Stimulated activated CD8-positive, alpha-beta memory T cell treated with anti-CD3 and anti-CD28 coated beads, Interleukin-15, amount 100 ng/mL, for 4 hours (primary cell): ENCODE measurements at places on chromosomes 2 and 18.

DNA sequence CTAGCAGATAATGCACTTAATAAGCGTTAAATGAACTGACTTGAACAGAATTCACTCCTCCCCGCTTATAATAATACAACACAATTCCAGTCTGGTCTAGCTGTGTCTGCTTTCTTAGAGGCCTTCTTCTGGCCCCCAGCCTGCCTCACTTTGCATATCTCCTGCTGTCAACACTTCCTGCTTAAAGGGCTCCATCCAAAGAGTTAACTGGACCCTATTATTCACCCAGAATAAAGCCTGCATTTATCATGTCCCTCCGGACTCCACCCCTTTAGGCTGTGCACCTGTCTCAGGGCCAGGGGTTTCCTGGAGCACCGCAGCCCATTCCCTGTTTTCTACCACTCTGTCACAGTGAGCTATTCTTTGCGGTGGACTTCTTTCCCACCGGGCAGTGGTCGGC is 292.8 kb upstream of the FBXO11 start:
- no peak for DNase-seq

DNA sequence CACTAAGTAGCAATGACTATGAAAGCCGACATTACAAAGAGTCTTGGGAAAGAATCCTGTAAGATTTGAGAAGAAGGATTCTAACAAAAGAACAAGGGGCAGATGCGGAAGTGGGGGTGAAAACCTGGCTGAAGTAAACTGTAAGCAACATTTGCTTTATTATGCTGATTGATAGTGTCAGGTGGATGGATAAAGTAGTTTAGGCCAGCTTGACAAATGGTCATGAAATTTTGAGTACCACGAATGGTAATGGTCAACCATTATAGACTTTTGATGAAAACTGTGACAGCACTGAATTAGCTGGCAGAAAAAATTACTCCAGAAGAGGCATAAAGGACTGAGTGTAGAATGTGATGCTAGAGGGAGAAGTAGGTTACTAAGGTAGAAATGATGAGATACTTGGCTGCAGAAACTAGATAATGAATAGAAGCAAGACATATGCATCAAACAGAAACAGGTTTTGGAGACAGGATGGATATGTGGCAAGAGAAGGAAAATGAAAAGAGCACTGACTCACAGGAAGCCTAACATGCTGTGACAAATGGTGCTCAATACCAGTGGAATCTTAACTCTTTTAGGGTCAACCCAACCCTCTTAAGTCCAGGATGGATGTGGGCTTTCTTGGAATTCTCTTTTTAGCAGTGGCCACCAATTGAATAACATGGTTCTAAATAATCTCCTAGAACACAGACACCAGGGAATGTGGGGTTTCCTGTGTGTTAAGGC is 6.8 kb downstream of the THUMPD2 start:
- DNase-seq = no peak

DNA sequence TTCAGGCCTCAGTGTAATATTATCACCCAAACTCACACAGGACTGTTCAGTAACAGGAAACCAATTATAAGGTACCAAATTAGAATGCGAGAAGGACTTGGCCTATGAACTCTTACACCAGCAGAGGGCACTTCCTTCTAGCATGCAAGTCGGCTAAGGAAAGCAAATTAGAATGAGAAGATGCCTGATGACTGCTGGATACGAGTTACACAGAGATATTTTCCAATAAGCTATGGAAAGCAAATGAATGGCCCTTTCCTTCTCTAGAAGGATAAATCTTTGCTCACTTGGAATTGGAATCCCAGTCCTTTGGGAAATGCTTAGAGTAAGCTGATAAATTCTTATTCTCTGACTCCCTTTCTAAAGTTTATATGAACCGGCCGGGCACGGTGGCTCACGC is 109.8 kb downstream of the AP1S3 start:
- DNase-seq = no peak

DNA sequence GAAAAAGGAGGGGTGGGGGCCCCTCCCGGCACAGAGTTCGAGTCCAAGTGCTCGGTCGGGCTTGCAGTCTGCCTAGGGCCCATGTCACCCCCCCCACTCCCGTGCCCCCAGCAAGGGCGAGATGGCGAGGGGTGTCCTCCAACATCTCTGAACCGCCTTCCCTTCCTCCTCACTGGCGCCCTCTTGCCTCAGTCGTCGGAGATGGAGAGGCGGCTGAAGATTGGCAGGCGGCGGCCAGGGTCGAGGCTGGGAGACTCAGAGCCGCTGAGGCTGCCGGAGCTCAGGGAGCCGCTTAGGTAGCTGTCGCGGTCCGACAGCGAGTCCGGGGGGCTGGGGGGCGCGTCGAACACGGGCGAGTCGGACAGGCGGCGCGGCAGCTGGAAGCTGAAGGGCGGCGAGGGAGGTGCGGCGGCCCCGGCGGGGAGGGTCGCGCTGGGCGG is 2.3 kb downstream of the ZFP36L2 start:
- DNase-seq = peak; percentile 54

DNA sequence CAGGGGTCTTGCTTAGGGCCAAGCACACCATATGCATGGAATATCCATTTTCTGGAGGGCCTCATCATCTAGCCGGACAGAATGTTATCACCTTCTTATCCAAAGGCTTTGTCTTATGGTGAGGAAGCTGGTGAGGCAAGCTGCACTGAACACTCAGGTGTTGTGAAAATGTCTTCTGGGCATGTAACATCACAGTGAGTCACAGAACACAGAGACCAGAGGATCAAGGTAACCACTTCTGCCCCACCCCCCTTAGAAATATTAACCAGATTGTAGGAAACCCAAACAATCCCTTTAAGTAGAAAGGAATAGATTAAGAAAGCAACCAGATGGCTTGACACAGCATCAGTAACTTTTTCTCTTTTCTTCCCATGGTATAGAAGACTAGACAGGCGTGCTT is 51.1 kb downstream of the MYO5B start:
- no peak for DNase-seq

DNA sequence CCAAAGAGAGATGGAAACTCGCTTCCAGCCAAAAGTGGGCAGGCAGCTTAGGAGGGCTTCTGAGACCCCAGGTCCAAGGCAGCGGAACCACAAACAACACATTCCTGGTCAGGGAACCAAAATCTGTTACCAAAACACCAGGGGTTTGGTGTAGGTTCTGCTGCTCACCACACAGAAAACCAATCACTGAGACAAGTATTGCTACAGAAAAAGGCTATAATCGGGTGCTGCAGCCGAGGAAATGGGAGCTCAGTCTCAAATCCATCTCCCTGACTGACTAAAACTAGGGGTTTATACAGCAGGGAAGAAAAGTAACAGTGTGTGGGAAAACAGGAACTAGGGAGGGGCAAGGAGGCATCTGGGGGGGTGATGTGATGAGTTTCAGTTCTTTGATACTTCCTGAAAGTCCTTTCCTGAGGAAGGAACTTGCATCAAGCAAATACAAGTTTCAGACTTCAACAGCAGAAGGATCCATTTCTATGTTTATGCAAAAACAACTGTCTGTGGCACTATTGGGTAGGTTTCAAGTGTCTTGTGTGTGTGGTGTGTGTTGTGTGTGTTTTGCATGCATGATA is 108.0 kb downstream of the FAM168B start:
- no peak for DNase-seq

- no peak for DNase-seq
Measured at GRCh38 chr2:135585586-135585985, 54.3 kb downstream of the R3HDM1 start.

GRCh38 chr2:107242811-107243210 is 356.8 kb upstream of the ST6GAL2 start:
- no peak for DNase-seq

- no peak for DNase-seq
Measured at GRCh38 chr2:26668856-26669750, 23.4 kb upstream of the KCNK3 start.

- DNase-seq = no peak
Measured at GRCh38 chr2:157267476-157267875, 10.0 kb downstream of the GALNT5 start.

- no peak for DNase-seq
Measured at GRCh38 chr2:63764630-63765029, 77.1 kb upstream of the UGP2 start.

DNA sequence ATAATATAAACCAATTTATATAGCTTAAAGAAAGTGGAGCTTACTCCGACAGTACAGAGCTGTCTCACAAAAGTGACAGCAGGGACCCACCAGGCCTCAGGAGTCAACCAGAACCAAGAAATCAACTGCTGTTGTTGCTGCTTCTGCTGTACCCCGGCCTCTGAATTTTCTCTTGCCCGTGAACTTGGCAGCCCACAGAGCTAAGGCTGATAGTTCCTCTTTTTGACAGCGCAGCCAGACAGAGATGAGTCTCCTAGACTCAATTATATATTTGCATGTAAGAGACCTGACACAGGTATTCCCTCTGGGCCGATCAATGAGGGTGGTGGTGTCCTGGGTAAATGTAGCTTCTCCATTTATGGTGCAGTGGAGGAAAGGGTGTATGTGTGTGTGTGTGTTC is 109.4 kb downstream of the KCTD1 start:
- no peak for DNase-seq

DNA sequence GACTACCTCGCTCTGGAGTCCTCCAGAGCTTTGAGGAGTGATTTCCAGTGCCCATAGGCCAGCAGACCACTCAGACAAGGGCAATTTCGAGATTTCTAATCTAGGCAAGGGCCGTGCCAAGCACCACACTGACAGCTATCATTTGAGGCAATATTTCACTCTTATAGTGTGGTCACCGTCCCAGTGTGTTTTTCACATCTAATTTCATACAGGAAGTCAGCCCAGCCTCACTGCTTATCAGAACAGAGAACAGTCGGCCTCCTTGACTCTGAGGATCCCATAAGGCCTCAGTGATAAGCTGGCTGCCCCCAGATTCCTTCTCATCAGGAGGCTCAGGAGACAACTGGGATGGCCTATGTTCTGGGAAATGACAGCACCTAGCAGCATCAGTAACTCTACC is 581 bp downstream of the CAPN14 start:
- DNase-seq = no peak

- no peak for DNase-seq
Measured at GRCh38 chr2:177516824-177517544, 124.4 kb downstream of the AGPS start.

- no peak for DNase-seq
Measured at GRCh38 chr2:160322320-160322719, 122.2 kb upstream of the ITGB6 start.

DNA sequence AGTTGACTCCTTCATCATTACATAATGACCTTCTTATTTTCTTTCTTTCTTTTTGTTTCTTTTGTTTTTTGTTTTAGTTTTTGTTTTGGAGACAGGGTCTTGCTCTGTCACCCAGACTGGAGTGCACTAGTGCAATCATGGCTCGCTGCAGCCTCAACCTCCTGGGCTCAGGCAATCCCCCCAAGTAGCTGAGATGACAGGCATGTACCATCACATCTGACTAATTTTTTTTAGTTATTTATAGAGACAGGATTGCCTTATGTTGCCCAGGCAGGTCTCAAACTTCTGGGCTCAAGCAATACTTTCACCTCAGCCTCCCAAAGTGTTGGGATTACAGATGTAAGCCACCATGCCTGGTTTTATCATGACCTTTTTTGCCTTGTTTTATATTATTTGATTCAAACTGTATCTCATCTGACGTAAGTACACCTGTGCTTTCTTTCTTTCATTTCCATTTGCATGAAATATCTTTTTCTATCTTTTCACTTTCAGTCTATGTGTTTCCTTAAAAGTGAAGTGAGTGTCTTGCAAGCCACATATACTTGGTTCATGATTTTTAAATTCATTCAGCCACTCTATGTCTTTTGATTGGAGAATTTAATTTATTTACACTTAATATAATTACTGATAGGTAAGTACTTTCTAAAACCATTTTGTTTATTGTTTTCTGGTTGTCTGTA is 39.1 kb downstream of the SP100 start:
- no peak for DNase-seq

- DNase-seq = no peak
Measured at GRCh38 chr2:157477919-157478318, 34.0 kb upstream of the CYTIP start.

DNA sequence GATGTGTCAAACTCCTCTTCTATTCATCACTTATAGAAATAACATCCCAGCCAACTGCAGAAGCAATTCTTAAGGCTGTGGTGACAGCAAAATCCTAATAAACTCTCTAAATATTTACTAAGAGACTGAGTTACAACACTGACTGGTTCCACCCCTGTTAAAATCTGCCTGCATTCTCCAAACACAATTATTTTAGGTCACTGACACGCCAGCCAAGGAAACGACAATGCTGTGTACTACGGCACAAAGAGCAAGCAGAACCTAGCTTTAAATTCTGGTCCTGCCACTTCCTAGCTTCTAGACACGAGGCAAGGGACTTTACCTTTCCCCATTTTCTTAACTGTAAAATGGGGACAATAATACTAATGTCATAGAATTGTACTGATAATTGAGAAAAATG is 4.1 kb downstream of the CYRIA start:
- no peak for DNase-seq

- DNase-seq = no peak
Measured at GRCh38 chr2:107553539-107553938, 273.2 kb upstream of the RGPD4 start.

DNA sequence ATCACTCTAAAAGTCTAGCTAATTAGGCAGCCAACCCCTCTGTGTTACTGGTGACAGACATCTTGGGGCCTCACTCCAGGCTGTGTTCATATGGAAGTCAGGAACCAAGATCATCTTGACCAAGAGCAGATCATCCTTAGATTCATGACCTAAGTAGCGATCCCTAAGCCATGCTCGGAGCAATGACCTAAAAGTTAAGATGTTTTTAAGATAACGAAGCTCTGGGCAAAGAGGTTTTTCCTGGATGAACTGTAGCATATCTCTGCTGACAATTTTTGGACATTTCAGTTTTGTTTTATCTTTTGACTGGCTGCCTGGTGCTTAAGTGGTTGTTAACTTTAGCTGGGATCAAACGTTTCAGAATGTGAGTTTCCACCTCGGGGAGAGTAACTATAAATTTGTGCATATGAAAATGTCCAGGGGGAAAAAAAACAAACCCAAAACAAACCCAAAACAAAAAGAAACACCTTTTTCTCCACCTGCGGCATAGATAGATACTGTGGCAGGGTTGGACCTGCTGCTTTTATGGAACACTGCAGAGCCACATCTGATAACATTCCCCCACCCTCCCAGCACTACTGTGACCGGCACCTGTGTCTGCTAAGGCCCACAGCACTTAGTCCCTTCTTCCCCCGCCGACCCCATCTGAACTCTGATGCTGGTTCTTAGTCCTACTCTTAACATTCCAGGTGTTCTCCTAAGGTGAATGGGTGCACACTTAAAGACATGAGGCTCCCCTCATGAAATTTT is 45.5 kb downstream of the EPAS1 start:
- DNase-seq = no peak

- no peak for DNase-seq
Measured at GRCh38 chr2:174840436-174840835, 76.2 kb upstream of the CHRNA1 start.

DNA sequence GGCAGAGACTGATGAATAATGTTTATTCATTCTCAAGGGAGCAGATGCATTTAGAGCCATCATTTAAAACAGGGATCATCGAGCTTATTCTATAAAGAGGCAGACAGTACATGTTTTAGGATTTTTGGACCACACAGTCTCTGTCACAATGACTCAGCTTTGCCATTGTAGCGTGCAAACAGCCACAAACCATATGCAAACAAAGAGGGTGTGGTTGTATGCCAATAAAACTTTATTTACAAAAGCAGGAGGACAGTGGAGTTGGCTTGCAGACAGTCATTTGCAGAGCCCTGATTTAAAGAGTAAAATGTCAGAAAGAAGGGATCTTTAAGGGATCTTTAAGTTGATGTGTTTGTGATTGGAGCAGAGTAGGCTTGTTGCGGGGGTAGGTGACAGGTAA is 51.5 kb downstream of the SMIM21 start:
- no peak for DNase-seq
